ENCODE measurements at places on chromosomes 12 and 14.

- no peak for DNase-seq
These were observed 866.3 kb downstream of the NRXN3 start for GRCh38 chr14:79036441-79036840.

- DNase-seq: no peak
These were observed 43.3 kb upstream of the PTPRO start for GRCh38 chr12:15278816-15279658.

GRCh38 chr12:14454098-14454907, 88.8 kb downstream of the ATF7IP start:
- peak; percentile 30 for DNase-seq

DNA sequence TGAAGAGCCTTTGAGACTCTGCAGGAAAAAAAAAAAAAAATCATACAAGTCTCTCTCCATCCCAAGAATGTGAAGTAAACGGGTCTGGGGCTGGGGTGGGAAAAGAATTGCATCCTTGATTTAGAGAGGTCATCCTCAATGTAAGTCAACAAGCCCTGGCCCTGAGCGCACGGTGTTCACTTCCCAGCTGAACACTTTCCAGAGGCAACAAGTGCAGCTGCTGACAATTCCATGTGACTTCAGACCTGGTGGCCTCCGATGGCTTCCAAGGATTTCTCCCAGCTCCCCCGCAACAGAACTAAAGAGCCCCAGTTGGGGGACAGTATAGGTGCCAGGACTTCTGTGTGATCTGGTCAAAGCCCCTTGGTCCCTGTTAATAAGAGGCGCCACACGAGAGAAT, 2.4 kb downstream of the RILPL1 start:
- DNase-seq: no peak

GRCh38 chr14:71430321-71430677, 501.9 kb upstream of the RGS6 start:
- DNase-seq: no peak
